Spinal cord (tissue), 10 donors: ENCODE measurements at places on chromosomes 16 and 17.

DNA sequence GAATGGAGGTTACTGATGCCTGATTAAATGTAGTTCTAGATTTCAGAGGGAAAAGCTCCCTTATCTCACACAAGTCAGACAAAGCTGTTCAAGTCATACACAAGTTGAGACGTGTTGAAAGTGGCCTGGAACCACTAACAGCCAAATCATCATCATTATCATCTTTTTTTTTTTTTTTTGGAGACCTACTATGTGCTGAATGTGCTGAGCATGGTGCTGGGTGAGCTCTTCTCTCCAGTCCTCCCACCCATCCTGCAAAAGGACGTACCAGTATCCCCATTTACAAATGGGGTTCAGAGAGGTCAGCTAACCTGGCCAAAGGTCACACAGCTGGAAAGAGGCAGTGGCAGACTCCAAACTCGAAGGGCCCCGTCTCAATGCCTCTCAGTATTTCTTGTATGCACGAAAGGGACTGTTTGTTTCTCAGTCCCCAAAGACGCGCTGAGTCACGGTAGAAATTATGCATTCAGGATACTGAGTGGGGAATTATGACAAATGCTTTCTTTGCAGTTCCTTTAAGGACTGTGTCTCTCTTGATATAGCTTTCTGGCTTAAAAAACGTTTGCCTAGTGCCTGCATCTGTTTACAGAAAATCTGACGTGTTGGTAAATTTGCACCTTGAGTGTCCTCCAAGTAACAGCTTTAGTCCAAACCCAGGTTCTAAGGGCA lies 235.5 kb downstream of the XYLT1 start:
- DNase-seq: no peak
- H3K4me1 ChIP-seq: peaks cover 10% of the 10 kb centered on the region
- no peaks in the 10 kb centered on the region for H3K36me3 ChIP-seq
- no peak overlapping the region for H3K27ac ChIP-seq

DNA sequence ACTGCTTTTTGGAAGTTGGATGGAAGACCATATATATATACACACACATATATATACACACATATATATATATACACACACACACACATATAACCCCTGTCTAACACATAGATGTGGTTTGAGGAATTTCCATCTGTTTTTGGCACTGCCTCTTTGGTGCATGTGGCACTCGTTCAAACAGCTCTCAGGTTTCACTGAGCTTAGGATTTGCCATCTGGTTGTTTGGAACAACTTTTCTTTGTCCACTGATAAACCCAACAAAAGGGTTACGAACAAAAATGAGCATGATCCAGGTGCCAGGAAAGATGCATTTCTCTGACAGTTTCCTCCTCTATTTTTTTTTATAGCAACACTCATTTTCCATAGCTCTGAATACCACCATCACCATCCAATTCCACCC lies 14.6 kb upstream of the KCNJ16 start:
- H3K4me3 ChIP-seq: no peak overlapping the region
- H3K4me1 ChIP-seq: no peaks in the 10 kb centered on the region
- H3K27me3 ChIP-seq: no peaks in the 10 kb centered on the region
- no peaks in the 10 kb centered on the region for H3K36me3 ChIP-seq
- no peak for DNase-seq
- no peak overlapping the region for H3K27ac ChIP-seq

DNA sequence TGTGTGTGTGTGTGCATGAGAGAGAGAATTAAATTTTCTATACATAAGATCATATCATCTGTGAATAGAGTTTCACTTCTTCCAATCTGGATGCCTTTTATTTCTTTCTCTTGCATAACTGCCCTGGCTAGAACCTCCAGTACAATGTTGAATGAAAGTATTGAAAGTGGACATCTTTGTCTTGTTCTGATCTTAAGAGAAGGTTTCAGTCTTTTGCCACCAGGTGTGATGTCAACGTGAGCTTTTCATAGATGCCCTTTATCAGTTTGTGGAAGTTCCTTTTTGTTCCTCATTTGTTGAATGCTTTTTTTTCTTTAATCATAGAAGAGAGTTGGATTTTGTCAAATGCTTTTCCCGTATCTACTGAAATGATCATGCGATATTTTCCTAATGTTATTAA lies 63.3 kb downstream of the RNF213 start:
- peaks cover 19% of the 10 kb centered on the region for H3K36me3 ChIP-seq
- DNase-seq: no peak

GRCh38 chr16:20409398-20410120 lies at the start of gene ACSM5:
Gene ACSM5 (plus strand): TSS chr16:20409534. CDS start chr16:20411485, 1,951 bp downstream.
- H3K4me1 ChIP-seq: no peaks in the 10 kb centered on the region
- H3K27me3 ChIP-seq: no peaks in the 10 kb centered on the region
- H3K36me3 ChIP-seq: no peaks in the 10 kb centered on the region
- H3K4me3 ChIP-seq: no peak within 1 kb of the TSS

DNA sequence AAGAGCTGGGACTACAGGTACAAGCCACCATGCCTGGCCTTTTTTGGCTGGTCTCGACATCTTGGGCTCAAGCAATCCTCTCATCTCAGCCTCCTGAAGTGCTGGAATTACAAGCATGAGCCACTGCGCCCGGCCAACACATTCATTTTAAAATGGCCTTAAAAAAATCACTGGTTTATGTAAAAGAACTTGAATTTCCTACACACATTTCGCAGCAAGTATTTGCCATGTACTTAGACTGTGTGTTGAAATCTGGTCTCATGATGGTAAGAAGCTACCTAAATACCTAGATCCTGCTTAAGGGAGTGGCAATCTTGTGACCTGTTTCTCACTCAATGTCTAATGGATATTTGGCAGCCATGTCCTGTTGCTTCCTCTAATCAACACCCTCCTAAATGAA lies 8.5 kb upstream of the CYTH1 start:
- H3K4me1 ChIP-seq: peaks cover 27% of the 10 kb centered on the region
- peaks cover 41% of the 10 kb centered on the region for H3K36me3 ChIP-seq
- H3K4me3 ChIP-seq: no peak overlapping the region
- DNase-seq: no peak
- no peaks in the 10 kb centered on the region for H3K27me3 ChIP-seq

DNA sequence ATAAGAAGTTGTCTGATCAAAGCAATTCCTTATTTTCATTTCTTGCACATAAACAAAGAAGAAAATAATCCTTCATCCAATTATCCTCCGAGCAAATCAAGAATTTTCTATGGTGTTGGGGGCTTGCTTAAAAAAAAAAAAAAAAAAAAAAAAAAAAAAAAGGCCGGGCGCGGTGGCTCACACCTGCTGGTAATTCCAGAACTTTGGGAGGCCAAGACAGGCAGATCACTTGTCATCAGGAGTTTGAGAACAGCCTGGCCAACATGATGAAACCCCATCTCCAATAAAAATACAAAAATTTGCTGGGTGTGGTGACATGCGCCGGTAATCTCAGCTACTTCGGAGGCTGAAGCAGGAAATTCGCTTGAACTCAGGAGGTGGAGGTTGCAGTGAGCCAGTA lies 19.3 kb downstream of the CNP start:
- no peak for DNase-seq
- H3K27ac ChIP-seq: no peak overlapping the region
- no peak overlapping the region for H3K4me3 ChIP-seq

DNA sequence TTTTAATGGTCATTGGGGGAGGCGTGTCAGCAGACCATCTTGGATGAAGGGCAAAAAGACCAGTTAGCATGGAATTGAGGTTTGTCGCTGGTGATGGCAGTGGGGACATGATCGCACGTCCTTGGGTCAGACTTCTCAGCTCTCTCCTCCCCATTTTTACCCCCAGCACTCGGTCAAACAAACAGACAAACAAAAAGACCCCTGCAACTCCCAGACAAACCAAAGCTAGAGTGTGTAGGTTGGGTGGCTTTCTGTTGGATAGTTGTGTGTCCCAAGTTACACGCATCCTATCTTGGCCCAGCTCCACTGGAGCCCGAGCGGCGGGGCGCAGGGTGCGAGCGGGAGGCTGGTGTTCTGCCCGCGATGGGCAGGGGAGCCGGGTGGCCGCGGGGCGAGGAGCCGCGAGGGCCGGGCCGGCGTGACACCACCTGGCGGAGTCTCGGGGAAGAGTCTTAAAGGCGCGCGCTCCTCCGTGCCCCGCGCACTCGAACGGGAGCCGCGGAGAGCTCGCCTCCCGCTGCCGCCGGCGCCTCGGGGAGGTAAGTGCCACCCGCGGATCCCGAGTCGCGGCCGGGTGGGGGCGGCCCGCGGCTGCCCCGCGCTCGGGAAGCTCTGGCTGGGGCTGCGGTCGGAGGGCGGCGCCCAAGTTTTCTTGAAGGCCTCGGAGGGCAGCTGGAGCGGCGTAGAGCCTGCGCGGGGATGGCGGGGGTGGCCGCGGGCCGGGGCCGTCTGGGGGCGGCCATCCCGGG lies 18.5 kb upstream of the NTN1 start:
- no peaks in the 10 kb centered on the region for H3K36me3 ChIP-seq
- DNase-seq: peak; percentile 68
- peak overlapping the region; percentile 18 for H3K4me3 ChIP-seq
- peak overlapping the region; percentile 33 for H3K27ac ChIP-seq
- H3K4me1 ChIP-seq: peaks cover 35% of the 10 kb centered on the region
- H3K27me3 ChIP-seq: peaks cover 31% of the 10 kb centered on the region

- no peaks in the 10 kb centered on the region for H3K27me3 ChIP-seq
- no peak for DNase-seq
- no peak overlapping the region for H3K4me3 ChIP-seq
- H3K4me1 ChIP-seq: peaks cover 15% of the 10 kb centered on the region
- no peak overlapping the region for H3K27ac ChIP-seq
These were observed 19.6 kb upstream of the MPO start for GRCh38 chr17:58300336-58300735.

GRCh38 chr16:84609563-84610177 lies 8.2 kb downstream of the COTL1 start:
- H3K4me1 ChIP-seq: peaks cover 34% of the 10 kb centered on the region
- no peak overlapping the region for H3K27ac ChIP-seq
- DNase-seq: no peak
- peaks cover 26% of the 10 kb centered on the region for H3K36me3 ChIP-seq

- peaks cover 17% of the 10 kb centered on the region for H3K4me1 ChIP-seq
- H3K27me3 ChIP-seq: no peaks in the 10 kb centered on the region
- peak overlapping the region; percentile 79 for H3K4me3 ChIP-seq
- DNase-seq: no peak
- no peaks in the 10 kb centered on the region for H3K36me3 ChIP-seq
These were observed 509 bp downstream of the CNEP1R1 start for GRCh38 chr16:50025537-50025931.

- no peak for DNase-seq
- no peaks in the 10 kb centered on the region for H3K36me3 ChIP-seq
- no peaks in the 10 kb centered on the region for H3K4me1 ChIP-seq
- H3K27ac ChIP-seq: no peak overlapping the region
- H3K4me3 ChIP-seq: no peak overlapping the region
These were observed 190.6 kb downstream of the MAF start for GRCh38 chr16:79409978-79410377.

- H3K36me3 ChIP-seq: peaks cover 59% of the 10 kb centered on the region
- H3K4me3 ChIP-seq: no peak overlapping the region
- DNase-seq: no peak
- H3K27ac ChIP-seq: peak overlapping the region; percentile 97
- H3K4me1 ChIP-seq: peaks cover 26% of the 10 kb centered on the region
- H3K27me3 ChIP-seq: no peaks in the 10 kb centered on the region
These were observed 2.3 kb upstream of the MAZ start for GRCh38 chr16:29804020-29804419.

- peaks cover 11% of the 10 kb centered on the region for H3K36me3 ChIP-seq
- no peak for DNase-seq
- H3K4me1 ChIP-seq: peaks cover 26% of the 10 kb centered on the region
- peaks cover 28% of the 10 kb centered on the region for H3K27me3 ChIP-seq
These were observed 650 bp downstream of the EPN3 start for GRCh38 chr17:50533185-50533584.

- peaks cover 52% of the 10 kb centered on the region for H3K36me3 ChIP-seq
- H3K4me3 ChIP-seq: no peak overlapping the region
- no peaks in the 10 kb centered on the region for H3K27me3 ChIP-seq
- peak overlapping the region; percentile 33 for H3K27ac ChIP-seq
- no peak for DNase-seq
These were observed 8.8 kb upstream of the ADAM11 start for GRCh38 chr17:44749980-44750318.

DNA sequence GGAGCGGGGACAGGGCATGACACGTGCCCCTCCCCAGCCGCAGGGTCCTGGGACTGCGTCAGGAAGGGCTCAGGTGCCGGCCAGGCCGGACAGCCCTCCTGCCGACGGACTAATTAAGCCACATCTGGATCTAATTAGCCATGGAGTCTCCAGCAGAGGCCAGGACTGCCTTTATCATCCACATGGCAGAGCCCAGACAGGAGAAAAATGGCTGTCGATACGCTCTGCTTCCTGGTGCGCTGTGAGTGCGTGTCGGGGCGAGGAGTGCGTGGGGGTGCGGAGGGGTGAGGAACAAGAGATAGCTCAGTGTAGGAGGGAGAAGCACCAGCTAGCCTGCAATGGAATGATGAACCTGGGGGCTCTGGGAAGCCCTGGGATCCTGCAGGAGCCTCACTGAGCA lies 218.8 kb downstream of the IRF8 start:
- peaks cover 7% of the 10 kb centered on the region for H3K27me3 ChIP-seq
- peaks cover 8% of the 10 kb centered on the region for H3K4me1 ChIP-seq
- no peaks in the 10 kb centered on the region for H3K36me3 ChIP-seq
- no peak overlapping the region for H3K27ac ChIP-seq

DNA sequence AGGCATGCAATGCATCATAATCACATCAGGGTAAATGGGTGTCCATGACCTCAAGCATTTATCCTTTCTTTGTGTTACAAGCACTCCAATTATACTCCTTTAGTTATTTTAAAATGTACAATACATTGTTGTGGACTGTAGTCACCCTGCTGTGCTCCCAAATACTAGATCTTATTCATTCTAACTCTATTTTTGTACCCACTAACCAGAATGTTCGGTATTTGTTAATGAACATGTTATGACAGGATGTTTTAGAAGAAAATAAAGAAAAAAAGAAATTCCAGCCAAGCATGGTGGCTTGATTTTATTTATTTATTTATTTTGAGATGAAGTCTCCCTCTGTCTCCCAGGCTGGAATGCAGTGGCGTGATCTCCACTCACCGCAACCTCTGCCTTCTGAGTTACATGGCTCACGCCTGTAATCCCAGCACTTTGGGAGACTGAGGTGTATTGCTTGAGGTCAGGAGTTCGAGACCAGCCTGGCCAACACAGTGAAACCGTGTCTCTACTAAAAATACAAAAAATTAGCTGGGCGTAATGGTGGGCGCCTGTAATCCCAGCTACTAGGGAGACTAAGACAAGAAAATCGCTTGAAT lies 1.8 kb upstream of the NDE1 start:
- H3K27me3 ChIP-seq: no peaks in the 10 kb centered on the region
- peaks cover 3% of the 10 kb centered on the region for H3K36me3 ChIP-seq
- no peak for DNase-seq

- H3K27ac ChIP-seq: peak overlapping the region; percentile 36
- no peak overlapping the region for H3K4me3 ChIP-seq
- H3K27me3 ChIP-seq: no peaks in the 10 kb centered on the region
- no peaks in the 10 kb centered on the region for H3K36me3 ChIP-seq
- peak; percentile 33 for DNase-seq
These were observed 47.6 kb downstream of the NUP93 start for GRCh38 chr16:56777482-56777881.

GRCh38 chr17:67401598-67402504 lies 24.8 kb downstream of the PITPNC1 start:
- no peak overlapping the region for H3K27ac ChIP-seq
- no peak overlapping the region for H3K4me3 ChIP-seq
- no peak for DNase-seq
- H3K4me1 ChIP-seq: no peaks in the 10 kb centered on the region
- H3K36me3 ChIP-seq: peaks cover 3% of the 10 kb centered on the region
